ENCODE measurements at places on chromosomes 6 and 20. TPM values are rescaled to one million over a fixed set of nuclear protein-coding genes. Genes with fewer than 3 reads are reported as not detected.

The BCAS1 gene
- 34.8 TPM for total RNA-seq

DNA sequence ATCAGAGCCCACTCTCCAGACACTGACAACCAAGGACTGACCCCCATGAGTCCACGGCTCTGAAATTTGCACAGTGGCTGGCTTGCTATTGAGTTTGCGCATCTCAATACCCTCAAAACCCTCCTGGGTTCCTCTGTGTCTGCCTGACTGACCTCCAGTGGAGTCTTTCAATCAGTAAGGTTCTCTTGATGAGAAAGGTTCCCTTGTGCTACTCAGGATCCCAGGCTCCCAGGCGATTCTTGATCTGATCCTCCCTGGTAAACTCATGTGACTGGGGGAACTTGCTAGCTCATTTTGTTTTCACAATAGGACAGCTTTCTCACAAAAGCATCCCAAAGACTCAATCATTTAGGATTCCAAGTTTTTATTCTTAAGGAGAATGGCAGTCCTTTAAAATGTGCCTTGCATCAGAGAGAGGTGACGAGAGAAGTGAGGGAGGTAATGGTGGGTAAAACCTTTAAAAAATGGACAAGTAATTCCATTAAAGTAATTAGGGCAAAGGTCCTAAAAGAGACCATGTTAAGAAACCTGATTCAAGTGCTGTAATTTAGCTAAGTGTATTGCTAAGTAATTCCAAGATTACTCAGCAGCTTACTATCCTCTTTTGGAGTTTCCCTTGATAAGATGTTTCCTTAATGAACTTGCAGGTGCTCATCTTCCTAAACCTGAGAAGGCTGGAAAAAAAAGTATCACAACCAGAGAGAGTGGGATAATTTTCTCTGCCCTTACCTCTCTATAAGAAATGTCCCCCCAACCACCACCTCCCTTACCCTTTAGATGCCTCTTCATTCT lies 304.7 kb upstream of the SGK1 start:
- DNase-seq: no peak

GRCh38 chr6:120274547-120274946 lies 925.0 kb upstream of the MAN1A1 start:
- DNase-seq: no peak

DNA sequence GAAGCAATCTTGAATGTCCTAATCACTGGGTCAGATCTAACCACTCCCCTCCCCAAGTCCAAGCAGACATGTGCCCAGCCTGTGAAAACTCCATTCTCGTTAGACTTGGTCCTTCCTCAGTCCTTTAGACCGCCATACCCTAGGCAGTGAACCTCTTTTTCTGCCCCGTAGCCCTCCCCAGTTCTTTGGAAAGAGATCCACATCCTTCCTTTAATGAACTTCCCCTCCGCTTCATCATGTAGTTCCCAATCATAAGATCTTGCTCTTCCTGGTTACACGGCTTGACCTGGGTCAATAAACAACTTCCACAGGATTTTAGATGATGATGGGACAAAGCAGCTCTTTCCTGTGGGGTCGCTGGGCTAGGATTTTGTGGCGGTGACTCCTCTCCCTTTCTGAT lies 9.6 kb downstream of the AHCY start:
- DNase-seq: no peak

The SLC17A2 gene
- not detected for total RNA-seq

GRCh38 chr6:9527679-9528286 lies 887.1 kb downstream of the TFAP2A start:
- DNase-seq: no peak

The RUNX2 gene
- total RNA-seq: 6.3 TPM

The SOBP gene
- total RNA-seq: 7.1 TPM

- peak; percentile 39 for DNase-seq
Measured at GRCh38 chr6:111841822-111842221, 31.4 kb downstream of the FYN start.

DNA sequence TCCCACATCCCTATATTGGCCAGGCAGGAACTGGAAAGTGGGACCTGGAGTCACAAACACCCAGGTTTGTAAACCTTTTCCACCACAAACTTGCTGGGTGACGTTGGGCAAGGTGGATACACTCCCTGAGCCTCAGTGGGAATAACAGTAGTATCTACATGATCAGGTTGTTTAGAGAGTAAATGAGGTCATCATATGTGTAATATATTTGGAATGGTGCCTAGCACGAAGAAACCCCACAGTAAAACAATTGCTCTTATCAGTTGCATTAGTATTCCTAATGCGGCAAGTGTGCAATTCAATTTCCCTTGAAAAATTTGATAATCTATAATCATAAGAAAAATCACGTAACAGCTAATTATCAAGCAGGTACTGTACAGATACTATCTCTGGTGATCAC lies 51.9 kb downstream of the HIVEP2 start:
- no peak for DNase-seq

- DNase-seq: no peak
Measured at GRCh38 chr6:147972448-147972847, 370.2 kb upstream of the SASH1 start.

DNA sequence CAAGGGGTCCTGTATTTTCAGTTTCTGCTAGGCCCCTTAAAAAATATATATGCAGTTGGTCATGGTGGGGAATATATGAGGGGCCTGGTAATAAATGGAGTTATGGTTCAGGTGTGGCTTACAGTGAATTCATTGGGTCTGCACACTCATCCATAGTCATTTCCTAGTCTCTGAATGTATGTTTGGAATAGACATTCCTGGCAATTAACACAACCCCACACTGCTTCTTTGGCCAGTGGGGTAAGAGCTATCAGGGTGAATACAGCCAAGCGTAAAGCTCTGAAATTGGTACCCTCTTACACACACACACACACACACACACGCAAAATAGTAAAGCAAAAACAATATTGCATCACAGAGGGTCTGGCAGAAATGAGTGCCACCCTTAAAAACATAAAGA lies 56.5 kb downstream of the QRSL1 start:
- no peak for DNase-seq

The SLC17A1 gene
- not detected for total RNA-seq

DNA sequence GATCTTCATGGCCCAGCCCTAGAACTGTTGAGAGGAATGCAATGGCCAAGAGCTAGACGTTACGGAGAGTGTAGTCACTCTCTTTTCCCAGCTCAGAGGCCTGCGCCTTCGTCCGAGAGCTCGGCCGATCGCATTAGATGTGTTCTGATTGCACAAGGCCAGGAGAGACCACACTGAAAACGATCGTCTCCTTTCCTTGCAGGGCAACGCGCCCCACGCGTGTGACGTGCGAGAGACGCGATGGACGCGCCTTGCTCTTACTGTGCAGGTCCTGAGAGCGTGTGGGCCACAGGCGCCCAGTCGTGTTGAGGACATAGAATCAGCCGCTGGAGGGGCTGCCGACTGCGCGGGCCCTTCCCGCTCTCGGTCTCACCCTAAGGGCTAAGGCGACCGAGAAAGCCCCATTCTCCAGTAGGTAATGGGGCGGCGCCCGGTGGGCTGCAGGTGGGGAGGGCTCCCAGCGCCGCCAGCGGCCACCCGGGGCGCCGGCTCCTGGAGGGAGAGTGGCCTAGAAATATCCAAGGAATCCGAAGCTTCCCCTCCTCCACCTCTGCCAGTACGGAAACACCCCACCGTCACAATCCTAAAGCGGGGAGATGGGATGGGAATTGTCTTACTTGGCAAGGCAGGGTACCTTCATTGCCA lies 26.9 kb downstream of the TFAP2B start:
- DNase-seq: no peak

The C6orf58 gene
- total RNA-seq: not detected

DNA sequence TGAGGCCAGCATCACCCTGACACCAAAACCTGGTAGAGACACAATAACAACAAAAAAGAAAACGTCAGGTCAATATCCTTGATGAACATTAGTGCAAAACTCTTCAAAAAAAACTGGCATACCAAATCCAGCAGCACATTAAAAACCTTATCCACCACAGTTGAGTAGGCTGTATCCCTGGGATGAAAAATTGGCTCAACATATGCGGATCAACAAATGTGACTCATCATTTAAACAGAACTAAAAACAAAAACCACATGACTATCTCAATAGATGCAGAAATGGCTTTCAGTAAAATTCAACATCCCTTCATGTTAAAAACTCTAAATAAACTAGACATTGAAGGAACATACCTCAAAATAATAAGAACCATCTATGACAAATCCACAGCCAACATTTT lies 59.6 kb upstream of the PHIP start:
- DNase-seq: no peak

Measured in tibial nerve (tissue), 4 donors.